Left ventricle myocardium superior (tissue), 1 donor: ENCODE measurements at places on chromosomes 1 and 21. TPM values are rescaled to one million over a fixed set of nuclear protein-coding genes. Genes with fewer than 3 reads are reported as not detected.

Gene RXFP4
- total RNA-seq, result not detected

Gene SLAMF9
- total RNA-seq, result not detected

Gene PTPRC
- total RNA-seq, result 6.9 TPM

Gene NUAK2
- total RNA-seq, result 1.5 TPM

Gene UQCRH
- total RNA-seq, result 1,191 TPM

Gene DMBX1
- not detected for total RNA-seq
